ENCODE measurements at places on chromosomes 7 and 10.

GRCh38 chr7:2209961-2210323 lies 22.8 kb downstream of the MAD1L1 start:
- no peak for DNase-seq

DNA sequence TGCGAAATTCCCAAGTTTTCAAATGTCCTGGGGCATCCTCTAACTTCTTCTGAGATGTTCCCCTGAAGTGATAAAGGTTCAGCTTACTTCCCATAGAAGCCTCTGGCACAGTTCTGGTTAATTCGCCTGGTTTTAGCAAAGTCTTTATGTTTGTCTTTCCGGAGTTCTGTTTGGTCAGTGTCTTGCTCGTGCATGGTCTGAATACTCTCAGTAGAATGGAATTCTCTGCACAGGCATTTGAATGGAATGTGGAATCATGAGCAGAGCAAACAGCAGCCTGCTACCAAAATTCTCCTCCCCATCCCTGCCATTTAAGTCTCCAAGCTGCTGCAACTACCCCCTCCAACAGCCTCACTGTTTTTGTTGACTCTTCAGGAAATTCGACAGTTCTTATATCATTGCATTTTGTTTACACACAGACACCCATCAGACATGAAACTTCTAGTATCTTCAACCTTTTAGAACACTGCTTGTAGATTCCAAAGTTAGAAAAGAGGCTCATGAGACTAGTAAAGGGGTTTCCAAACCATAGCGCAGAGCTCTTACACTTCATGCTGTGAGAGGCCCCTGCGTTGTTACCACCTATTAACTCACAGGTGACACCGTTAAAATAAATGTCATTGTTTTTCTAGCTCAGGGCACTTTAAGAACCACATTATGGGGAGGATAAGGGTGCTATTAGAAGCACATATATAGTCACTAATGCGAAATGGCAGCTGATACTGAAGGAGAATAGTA lies 129.7 kb downstream of the PLCE1 start:
- no peak for DNase-seq

DNA sequence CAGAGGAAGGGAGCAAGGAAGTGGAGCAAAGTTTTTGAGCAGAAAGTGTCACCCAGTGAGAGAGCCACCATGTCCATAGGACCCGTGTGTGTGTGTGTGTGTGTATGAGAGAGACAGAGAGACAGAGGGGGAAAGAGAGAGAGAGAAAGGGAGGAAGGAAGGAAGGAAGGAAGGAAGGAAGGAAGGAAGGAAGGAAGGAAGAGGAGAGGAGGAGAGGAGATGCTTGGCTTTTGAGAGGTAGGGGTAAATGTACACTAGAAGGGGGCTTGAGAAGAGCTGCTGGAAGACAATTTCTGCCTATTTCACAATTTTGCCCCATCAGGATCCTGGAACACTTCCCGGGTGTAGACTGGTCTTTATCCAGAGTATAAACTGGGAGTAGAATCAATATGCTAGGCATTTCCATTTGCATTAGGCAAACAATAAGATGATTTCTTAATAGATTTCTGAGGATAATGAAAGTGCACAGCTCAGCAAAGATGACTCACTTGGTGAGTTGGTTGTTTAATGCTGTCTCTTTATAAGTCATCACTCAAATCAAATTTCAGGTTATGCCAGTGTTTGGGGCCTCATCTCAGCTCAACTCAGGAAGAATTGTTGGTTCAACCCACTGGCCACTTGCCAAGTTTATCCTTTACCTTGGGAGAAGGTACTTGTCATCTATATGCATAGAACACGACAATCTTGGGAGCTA lies 70.0 kb upstream of the FAM13C start:
- no peak for DNase-seq

- no peak for DNase-seq
Observed at GRCh38 chr7:113710310-113711096, 208.3 kb downstream of the PPP1R3A start.

GRCh38 chr10:129936266-129936922 lies 27.7 kb downstream of the EBF3 start:
- no peak for DNase-seq

GRCh38 chr7:94579470-94579869 lies 69.9 kb downstream of the CASD1 start:
- no peak for DNase-seq

Data from left lobe of liver (tissue), 2 donors.